ENCODE measurements at places on chromosomes 3 and 15. TPM values are rescaled to one million over a fixed set of nuclear protein-coding genes. Genes with fewer than 3 reads are reported as not detected.

Gene IL17RD
- total RNA-seq: 1.1 TPM

Gene ALDH1L1
- total RNA-seq: 0.19 TPM

Gene ANKDD1A
- total RNA-seq: 2.0 TPM

Gene TEX9
- 4.1 TPM for total RNA-seq

Gene NUP210
- 40.3 TPM for total RNA-seq
